ENCODE measurements at places on chromosomes 16 and 17. TPM values are rescaled to one million over a fixed set of nuclear protein-coding genes. Genes with fewer than 3 reads are reported as not detected.

The MYL4 gene
- total RNA-seq = 1.1 TPM

The ESRP2 gene
- 0.14 TPM for total RNA-seq

The TMEM106A gene
- total RNA-seq = 4.3 TPM

The PMFBP1 gene
- 0.71 TPM for total RNA-seq

DNA sequence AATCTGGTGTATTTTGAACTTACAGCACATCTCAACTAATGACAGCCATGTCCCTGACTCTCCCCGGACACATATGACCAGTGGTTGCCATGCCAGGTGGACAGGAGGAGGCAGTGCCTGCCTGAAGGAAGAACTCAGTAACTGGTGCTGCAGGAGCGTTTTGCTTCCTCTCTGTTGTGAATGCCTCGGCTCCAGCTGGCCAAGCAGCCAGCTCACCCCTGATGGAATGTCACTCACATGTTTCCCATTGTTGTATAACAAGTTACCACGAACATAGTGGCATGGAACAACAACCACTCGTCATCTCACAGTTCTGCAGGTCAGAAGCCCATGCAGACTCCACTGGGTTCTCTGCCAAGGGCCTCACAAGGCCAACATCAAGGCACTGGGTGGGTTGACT, 20.1 kb upstream of the IRF8 start:
- no peak for DNase-seq

- DNase-seq = no peak
These were observed 56.9 kb upstream of the TEKT3 start for GRCh38 chr17:15398291-15398690.

DNA sequence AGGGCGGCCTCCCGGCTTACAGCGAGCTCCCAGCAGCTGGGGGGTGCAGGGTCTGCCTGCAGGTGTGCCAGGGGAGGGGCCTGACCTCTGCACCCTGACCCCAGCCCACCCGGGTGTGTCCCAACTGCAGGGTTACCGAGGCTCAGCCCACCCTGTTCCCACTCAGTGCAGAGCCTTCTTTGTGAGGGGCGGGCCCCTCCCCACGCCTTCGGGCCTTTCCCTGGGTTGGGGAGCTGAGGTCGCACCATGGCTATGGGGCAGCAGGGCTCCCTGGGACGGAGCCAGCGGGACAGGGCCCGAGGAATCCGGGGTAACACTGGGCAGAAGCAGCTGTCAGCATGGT, 17.1 kb downstream of the CACNA1H start:
- no peak for DNase-seq

DNA sequence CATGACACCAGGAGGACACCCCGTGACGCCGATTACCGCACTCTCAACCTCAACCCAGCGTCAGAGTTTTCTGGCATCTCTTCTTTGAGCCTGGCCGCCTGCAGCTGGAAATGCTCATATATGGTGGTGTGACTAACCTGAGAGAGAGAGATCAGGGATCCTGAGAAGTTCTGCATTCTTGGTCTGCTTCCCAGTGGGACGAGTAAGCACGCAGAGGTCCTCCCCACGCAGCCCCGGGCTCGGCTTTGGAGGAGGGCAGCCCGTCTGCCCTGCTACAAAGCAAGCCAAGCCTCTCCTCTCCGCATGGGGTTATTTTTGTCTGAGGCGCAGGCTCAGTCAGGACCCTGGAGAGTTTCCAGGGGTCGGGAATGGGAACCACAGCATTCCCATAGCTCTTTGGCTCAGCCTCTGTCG, 16.5 kb downstream of the CRISPLD2 start:
- DNase-seq = peak; percentile 98

- DNase-seq = no peak
These were observed 86.4 kb downstream of the TEX14 start for GRCh38 chr17:58605470-58605869.

DNA sequence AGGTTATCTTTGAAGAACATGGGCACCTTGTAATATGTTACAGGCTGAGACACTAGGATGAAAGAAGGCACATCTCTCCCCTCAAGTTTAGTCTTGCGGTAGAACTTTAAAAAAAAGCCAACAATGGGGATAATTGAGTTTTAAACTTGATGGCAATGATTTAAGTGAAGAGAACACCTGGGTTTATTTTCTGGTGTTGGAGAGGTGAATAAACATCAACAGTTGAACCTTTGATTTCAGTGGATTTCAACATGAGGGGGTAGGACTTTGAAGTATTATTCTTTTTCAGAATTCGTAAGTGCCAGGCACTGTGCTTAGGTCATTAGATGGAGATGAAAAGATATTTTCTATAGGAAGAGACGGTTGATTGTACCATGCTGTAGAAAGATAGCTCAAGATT, 22.3 kb downstream of the HAPSTR1 start:
- no peak for DNase-seq

DNA sequence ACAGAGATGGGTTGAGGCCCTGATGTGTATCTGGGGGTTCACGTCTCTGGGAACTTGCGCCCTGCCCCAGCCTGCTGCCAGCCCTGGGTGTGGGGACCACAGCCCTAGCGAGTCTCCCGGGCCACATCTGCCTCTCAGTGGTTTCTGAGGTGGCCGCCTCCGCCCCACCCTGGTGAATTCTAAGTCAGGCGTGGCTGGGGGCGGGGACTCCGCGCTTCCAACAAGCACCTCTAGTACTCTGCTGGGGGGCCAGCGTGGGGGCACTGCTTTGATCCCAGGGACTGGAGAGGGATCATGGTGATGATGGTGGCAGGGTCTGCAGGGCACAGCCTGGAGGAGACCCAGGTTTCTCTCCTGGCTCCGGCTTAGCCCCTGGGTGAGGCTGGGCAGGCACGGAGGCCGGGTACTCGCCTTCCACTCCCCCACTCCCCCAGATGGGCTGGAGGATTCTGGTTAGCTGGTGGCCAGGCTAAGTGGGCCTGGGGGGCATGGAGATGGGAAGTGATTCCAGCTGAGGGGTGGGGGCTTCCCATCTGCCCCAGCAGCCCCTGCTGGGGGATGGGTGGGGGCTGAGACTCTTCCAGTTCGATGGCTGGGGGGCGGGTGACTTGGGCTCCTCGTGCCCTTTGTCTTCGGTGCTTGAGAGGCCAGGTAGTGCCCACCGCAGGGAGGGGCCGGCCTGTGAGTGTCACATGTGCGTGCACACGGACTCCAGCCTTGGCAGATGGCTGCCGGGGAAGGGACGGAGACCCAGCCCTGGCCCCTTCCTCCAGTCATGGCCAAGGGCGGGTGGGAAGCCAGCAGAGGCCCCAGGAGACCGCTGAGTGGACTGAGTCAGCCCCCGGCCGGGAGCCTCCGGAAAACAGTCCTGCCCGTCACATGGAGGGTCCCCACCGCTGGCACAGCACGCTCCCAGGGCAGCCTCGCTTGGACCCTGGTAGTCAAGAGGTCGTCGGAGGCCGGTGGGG, 3.9 kb downstream of the GLIS2 start:
- DNase-seq = peak; percentile 76

DNA sequence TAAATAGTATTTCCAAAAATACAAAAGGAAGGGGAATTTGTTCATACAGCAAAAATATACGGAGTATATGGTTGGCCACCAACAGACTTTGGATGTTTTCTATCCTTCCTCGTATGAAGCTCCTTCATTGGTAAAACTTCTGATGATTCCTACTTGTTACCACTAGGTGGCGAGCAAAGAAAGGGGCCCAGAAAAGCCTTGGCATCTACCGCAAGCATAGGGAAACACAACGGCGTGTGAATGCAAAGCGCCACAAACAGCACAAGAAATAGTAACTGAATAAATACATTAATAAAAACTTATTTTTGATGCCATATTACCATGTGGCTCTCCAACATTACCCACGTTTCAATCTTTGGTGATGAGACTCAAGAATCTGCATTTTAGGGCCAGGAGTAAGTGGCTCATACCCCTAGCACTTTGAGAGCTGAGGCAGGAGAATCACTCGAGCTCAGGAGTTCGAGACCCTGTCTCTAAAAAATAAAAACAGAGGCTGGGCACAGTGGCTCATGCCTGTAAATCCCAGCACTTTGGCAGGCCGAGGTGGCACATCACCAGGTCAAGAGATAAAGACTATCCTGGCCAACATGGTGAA, 34.5 kb downstream of the YWHAE start:
- DNase-seq = peak; percentile 86

GRCh38 chr17:66949501-66949900, 15.0 kb upstream of the CACNG4 start:
- DNase-seq = no peak

DNA sequence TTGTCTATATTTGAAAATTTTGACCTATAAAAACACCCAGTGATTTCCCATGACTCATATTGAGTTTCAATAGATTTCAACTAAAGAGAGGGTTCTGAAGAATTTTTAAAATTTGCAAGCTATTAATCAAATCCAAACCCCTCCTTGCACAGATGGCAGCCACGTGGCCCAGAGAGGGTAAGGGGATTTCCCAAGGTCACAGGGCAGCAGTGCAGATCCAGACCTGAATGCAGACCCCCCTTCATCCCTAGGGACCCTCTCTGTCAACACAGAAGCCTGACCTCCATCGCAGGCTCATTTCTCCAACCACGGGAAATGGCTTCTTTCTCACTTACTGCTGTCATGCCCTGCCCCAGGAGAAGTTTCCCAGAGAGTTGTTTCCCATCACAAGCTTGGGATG, 24.7 kb upstream of the CES5A start:
- no peak for DNase-seq

DNA sequence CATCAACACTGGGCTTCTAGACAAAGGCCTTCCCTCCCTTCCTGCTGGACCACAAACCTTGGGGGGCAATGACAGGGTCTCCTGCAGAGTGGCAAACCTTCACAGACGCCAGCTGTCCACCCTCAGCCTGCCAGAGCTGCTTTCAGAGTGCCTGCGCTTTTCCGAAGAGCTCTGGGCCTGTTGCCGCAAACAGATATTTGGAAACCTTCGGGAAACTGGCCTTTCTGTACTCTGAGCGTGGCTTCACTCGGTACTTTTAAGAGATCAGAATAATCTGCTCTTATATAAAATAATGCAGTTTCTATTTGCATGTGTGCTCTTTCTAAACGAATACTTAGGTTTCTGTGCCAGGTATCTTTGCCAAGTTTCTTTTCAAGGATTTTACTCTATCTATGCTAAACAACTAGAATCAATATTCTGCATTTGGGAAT, 152.1 kb upstream of the CHMP6 start:
- no peak for DNase-seq

DNA sequence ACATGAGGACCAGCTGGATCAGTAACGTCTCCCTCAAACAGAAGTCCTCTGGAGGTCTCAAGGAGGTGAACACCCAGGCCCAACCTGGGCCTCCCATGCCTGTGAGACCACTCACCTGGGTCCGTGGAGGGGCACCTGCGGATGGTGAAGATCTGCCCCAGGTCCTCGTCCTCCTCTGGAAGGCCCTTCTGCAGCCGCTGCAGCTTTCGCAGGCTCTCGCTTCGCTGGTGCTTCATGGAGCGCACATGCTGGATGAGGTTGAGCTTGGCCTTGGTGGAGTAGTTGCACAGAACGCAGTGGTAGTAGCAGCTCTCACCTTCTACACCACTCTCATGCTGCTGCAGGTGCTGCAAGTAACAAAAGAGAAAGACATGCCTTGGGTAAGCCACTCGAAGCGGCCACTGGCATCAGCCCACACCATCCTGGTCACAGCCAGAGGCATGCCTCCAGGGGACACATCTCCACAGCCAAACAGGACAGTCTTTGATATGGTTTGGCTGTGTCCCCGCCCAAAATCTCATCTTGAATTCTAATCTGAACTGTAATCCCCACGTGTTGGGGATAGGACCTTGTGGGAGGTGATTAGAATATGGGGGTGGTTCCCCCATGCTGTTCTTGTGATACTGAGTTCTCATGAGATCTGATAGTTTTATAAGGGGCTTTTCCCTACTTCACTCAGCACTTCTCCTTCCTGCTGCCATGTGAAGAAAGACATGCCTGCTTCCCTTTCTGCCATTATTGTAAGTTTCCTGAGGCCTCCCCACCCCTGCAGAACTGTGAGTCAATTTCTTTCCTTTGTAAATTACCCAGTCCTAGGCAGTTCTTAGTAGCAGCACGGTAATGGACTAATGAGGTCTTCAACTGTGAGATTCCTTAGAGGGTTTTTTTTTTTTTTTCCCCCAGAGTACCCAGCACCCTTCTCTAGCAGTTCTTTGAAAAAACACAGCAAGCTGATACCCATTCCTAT, 158.0 kb downstream of the ZFHX3 start:
- no peak for DNase-seq

DNA sequence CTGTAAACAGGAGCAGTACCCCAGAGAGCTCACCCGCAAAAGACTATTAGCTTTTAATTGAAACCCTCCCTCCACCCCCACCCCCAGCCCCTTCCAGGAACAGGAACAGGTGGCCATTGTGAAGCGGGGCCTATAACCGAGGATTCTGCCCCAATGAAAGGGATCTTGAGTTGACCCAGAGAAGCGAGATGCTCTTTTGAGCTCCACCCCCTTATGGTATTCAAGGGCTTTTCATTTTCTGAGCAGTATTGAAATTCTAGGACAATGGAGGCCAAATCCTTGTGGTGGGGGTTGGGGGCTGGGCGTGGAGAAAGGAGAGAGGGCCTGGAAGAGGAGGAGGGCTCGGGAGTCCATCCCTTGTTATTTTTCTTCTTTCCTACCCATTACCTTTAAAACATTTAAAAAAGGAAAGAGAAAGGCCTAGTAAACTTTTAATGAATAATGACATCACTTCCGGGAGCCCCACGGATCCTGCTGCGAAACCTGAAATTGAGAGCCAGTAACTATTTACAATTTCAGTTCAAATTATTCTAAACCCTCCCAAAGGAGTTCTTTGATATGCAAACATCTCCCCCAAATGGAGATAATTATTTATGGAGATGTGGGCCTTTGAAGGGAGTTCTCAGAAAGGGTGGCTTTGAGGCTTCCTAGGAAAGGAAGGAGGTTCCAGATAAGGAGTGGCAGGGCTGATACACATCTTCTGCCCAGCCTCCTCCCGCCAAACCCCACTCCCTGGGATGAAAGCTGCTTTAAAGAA, 30.5 kb downstream of the HS3ST3B1 start:
- no peak for DNase-seq

- DNase-seq = no peak
These were observed 193.9 kb downstream of the SPECC1 start for GRCh38 chr17:20203018-20203417.

DNA sequence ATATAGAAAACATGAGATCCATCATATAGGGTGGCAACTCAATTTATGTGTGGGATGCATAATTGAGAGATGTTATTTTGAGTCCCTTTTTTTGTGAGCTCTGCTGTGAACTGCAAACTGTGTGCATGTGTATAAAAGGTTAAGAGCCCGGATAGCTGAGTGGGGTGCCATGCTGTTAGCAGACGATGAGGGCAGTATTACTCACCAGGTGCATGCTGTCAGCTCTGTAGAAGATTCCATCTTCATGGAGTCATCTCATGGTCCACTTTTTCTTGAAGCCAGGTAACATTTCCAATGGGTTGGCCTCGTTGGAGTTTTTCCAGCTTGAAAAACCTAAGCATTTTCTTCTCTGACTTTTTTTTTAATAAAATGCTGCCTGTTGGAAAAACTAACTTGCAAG, 43.0 kb upstream of the RHBDL3 start:
- no peak for DNase-seq

- DNase-seq = no peak
These were observed 4.1 kb upstream of the TBX2 start for GRCh38 chr17:61395409-61395982.

Measured in sigmoid colon (tissue), 7 donors.